ENCODE measurements at places on chromosomes 4 and X.

DNA sequence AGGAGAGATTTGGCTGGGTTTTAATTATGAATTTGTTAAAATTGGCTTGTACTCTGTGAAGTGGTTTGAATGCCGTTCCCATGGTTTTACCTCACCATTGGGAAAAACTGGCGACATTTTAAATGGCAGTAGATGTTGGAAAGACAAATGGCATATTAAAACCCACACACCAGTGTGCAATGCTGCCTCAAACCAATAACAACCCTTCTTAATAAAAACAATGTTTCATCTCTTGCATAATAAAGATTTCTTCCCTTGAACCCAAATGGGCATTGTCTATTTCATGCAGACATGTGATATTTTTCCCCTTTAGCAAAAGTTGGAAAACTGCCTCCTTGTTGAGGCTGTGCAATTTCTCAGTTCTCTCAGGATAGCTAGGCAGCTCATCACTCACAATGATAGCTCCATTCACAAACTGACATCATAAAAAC lies 33.7 kb downstream of the GABRB1 start:
- DNase-seq = no peak

DNA sequence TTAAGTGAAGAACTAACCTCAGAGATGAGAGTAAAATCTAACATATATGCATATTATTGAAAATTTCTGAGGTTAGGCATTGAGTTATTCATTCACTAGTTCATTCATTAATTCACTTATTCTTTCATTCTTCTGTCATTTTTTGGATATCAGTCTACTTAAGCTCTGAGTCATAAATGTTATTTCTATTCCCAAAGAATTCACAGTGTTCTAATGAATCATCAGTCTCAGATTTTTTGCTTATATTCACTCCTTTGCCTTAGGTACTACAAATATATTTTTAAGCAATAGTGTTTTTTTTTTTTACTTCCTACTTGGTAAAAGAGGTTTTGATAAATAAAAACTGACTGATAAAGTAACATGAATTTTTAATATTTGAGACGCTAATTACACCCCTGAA lies 95.2 kb upstream of the DKK2 start:
- DNase-seq = no peak

GRCh38 chr4:25800245-25800644 lies 62.5 kb downstream of the SEL1L3 start:
- DNase-seq = no peak

GRCh38 chr4:15104825-15105224 lies 102.5 kb downstream of the CPEB2 start:
- DNase-seq = no peak

GRCh38 chr4:184514121-184514988 lies 40.0 kb upstream of the IRF2 start:
- no peak for DNase-seq

DNA sequence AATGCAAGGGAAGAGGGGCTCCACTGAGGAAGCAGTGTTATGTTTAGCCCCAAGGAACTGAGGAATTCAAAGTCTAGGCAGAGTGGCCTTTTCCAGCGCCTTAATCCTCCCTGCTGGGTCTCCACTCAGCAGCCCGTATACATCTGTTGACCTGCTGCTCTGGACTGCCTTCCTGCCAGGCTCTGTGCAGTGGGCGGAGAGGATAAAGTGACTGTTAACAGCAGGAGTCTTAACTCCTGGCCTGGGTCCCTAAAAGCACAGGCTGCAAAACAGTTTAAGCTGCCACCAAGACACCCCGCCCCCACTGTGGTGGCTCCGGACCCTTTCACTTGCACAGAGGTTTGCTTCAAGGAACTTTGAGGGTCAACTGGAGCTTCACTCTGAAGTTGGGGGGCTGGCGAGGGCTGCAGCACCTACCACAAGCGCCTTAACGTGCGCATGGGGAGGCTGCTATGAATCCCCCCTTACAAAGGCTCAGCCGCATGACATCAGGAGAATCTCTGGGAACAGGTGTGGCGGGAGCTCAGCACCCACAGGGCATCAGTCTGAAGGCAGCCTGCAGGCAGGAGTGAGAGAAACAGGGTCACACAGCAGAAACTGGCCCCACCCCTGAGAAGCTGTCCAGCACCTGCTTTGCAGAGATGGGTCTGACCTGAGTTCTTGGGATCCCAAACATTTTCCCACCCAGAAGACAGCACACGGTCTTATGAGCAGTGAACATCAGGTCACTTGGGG lies 358.2 kb upstream of the GATB start:
- DNase-seq = no peak

GRCh38 chr4:108171339-108172230 lies 2.9 kb upstream of the LEF1 start:
- DNase-seq = no peak

All from DMS 273 treated with DMSO at 0.1 percent for 48 hours (cell line).